ENCODE measurements at places on chromosomes 11 and 22.

DNA sequence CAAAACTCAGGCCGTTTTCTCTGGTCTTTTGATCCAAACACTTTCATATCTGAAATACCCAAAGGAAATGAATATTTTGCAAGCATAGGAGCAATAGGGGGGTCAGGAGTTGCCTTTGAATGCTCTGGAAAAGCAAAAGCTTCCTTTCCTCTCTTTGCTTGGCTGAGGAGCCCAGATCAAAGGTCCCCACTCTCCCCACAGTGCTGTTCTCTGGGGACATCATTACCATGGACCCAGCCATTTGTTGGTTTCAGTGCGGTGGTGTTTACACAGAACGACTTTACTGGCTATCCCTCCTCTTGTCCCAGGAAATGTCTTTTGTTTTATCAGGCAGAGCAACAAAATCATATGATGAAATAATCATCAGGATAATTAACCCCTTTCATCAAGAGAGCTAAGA lies 1089.1 kb downstream of the TBC1D22A start:
- no peak for ATAC-seq

DNA sequence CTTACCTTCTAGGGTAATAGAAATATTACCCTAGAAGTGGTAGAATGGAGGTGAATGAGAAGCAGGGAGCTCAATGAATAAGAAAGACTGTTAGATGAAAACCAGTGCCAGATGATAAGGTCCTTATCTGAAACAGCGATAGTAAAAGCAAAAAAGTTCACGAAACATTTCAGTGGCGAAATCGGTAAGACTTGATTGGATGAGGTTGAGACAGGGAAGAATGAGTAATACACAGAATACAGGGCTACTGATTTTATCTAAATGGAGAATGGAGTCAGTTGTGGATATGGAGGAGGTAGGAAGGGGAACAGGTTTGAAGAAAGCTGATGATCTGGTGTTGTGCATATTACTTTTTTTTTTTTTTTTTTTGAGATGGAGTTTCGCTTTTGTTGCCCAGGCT lies 96.5 kb downstream of the GALNT18 start:
- no peak for ATAC-seq

DNA sequence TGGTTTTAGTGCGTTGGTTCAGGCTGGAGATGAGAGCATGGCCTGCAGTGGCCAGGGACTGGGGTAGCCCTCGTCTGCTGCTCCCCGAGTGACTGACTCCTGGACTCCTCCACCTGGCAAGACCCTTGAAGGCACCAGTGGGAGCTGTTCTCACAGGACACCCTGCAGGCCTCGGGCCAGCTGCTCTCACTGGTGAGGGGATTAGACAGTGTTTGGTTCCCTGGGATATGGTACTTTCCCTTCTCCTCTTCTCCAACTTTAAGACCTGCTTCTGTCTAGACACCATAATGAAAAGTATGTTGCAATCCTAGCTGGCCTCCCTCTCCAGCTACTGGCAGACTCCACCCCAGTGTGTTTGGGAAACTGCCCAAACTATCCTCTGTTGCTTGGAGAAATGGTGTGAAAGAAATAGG lies 168.8 kb upstream of the CADM1 start:
- peak; percentile 84 for ATAC-seq

DNA sequence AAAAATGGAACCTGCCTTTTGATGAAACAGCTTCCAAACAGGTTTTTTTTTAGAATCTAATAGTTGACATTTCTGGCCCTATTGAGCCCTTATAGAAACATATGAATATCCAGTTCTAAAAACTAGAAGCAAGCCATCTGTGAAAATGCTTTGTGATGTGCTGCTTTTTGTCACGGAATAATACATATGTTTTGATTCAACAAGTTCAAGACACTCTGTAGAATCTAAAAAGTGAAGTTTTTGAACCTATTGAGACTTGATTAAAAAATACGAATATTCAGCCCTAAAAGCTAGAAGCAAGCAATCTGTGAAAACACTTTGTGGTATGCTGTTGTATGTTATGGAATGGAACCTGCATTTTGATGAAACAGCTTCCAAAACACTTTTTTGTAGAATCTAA lies 106.7 kb upstream of the VPREB1 start:
- no peak for ATAC-seq

GRCh38 chr11:95078526-95078925 lies 11.1 kb upstream of the ENDOD1 start:
- ATAC-seq, result no peak

GRCh38 chr11:31424652-31425051 lies 55.0 kb downstream of the DNAJC24 start:
- ATAC-seq, result no peak

GRCh38 chr11:71478528-71478840 lies 25.5 kb downstream of the NADSYN1 start:
- ATAC-seq, result no peak

DNA sequence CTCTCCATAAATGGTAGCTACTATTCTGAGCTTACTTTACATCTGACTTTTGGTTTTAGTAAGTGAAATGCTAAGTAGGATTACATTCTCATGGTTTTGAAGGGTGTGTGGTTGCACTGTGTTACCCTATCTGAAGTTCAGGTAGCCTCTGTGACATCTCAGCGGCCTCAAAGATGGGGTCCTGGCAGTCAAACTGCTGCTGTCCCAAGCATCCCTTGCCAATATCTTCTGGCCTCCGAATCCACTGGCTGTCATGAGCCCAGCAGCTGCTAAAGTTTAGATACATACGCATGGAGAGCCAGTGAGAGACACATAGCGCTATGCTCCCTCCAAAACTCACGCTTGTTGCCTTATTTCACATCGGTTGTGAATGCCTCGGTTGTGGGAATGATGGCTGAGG lies 34.9 kb downstream of the UBASH3B start:
- ATAC-seq, result no peak

- ATAC-seq, result no peak
Measured at GRCh38 chr11:65576232-65576866, 496 bp downstream of the EHBP1L1 start.

GRCh38 chr11:13487661-13488030 lies 8.2 kb downstream of the PTH start:
- no peak for ATAC-seq

DNA sequence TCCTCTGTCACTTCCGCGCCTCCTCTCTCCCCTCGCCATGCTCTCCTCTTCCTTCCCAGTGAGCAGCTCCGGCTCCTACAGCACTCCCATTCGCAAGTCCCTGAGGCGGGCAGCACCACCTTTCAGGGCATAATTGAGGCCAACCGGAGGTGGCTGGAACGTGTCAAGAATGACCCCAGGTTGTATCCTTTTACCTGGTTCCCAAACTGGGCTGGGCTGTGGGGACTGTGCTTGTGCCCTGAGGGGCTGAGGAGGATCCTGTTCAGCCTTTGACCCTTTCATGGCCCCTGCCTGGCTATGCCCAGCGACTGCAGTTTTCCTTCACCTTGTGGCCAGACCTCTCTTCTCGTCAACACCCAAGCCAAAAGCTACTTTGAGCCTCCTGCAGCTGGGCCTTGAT lies 84.1 kb downstream of the CEP164 start:
- no peak for ATAC-seq

DNA sequence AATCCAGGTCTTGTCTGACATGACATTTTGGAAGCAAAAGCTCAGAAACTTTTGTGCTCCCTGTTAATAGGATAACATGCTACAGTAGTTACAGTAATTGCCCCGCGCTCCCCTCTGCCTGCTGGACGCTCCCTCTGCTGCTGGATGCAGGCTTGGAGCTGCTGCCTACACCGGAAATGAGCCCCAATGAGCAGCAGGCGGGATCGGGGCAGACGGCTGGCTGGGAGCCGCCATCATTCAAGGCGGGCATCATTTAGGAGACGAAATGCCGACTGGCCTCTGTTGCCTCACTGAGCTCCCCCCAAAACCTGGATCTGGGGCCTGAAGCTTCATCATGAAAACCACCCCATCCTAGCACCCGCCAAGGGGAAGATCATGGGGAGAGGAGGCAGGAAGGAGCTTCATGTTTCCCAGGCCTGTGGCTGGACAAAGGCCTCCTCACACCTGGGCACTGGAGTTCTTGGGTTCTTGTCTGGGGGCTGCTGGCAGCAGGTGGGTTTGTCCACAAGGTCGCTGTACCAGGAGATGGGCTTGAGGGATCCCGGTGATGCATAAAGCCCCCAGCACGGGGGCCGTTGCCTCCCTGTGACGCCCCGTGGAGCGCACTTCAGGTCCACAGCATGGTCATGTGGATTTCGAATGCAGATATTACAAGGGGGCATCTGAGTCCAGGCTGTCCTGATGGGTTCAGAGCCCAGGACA lies 664.3 kb downstream of the BRD1 start:
- ATAC-seq, result no peak

DNA sequence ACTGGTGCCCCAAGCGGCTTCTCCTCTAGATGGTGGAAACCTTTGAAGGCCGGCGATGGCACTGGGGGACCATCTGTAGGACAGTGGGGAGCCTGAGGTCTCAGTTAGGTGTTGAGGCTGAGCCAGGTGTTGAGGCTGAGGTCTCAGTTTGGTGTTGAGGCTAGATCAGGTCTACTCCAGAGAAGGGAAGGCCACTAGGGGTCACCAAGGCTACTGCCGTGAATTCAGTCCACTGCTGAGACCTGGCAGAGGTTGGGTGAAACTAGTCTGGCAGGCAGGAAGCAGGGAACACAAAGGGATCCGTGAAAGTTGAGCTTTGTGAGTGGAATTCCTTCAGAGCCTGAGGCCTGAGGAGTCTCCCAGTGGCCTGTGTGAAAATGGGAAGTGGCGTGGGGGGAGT lies 123.8 kb upstream of the FGF3 start:
- ATAC-seq, result no peak

DNA sequence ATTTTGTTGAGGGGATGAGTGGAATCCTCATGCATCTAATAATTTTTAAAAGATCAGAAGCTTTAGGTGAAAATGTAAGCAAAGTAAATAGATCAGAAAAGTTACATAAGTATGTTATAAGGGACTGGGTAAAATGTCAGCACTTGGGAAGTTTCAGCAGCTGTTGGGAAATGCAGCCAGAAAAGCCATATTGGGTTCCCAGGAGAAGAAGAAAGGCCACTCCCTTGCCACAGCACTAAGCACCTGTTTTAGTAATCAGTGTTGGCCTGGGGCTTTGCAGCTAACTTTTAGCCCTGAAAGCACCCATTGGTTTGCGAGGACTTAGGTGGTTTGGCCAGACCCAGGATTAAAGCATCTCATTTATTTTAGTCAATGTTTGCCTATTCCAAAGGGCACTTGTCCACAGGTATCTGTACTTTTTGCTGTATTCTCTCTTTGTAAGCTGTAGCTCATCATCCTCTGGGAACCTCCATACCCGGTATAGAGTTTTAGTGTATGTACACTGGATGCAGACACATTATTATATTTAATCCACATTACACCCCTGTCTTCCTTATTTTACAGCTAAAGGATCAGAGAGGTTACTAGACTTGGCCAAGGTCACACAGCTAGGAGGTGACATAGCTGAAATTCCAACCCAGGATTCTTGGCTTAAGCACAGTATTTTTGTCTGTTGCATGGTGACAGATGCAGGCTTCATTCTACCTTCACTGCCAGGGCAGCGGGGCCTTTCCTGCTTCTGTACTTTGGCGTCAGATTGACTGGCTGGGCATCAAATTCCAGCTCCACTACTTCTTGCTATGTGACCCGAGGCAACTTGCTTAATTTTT lies 127.7 kb upstream of the SESN3 start:
- peak; percentile 31 for ATAC-seq

DNA sequence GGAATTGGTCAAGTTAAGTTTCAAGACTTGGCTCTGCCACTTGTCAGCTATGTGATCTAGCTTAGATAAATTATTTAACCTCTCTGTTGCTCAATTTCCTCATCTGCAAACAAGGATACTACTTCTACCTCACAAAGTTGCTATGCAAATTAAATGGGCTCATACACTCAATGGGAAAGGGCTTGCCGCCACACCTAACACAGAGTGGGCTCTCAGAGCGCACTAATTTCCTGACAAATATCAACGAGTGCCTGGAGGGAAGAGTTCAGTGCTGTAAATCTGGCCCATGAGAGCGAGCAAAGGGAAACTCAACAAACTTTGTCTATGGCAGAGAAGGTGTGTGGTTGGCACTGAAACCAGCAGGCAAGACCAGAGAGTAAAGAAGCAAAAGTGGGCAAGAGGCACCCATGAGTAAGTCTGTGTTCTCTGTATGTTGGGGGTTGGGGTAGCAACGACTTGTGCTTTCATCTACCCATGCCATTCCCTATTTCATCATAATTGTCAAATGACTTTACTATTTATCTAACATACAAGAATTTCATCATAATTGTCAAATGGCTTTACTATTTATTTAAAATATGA lies 60.7 kb upstream of the PHF21A start:
- no peak for ATAC-seq

DNA sequence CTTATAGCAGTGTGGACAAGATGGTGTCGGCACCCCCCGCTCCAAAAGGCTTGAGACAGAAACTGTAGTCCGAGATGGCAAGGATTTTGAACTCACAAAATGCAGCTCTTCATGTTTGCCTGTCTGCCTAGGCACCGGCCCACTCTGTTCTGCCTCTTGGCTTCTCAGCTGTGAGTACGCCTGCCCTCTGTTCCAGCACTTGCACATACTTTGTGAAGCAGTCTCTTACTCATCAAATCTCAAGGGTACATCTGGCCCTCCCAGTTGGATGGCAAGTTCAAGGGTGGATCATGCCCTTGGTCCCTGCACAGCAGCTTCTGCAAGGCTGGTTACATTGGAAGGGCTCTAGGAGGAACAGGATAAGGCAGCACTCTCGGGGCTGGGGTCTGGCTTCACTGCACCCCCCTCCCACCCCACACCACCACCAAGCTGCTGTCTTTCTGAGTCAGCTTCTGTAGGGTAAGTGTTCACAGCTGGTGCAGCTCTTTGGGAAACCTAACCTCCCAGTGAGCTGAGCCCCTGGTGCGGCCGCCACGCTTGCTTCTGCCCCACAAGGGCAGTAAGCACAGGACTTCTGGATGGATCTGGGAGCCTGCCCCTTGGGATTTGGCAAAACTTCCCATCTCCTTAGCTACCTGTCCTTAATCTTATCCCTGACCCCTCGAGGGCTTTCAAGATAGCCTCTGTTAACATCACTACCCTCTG lies 37.2 kb downstream of the FAM83F start:
- ATAC-seq, result peak; percentile 48

DNA sequence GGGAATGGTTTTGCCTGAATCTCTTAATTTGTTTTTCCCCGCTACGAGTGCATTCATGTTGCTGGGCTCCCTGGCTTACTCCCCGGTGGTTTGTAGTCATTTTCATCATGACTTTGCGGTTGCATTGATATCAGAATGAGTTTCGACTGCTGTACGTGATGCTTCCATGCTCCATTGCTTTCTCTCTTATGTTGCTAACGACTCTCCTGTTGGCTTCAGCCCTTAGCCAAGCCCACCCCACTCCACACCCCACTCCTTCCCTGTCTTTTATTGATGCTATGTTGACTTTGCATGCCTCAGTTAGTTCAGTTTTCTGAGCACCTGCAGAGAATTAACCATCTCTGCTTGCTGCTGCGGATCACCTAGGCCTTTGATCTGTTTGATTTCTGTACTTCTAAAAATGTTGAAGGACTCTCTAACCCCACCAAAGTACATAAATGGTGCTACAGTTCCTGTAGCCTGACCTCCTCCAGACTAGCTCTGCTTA lies 65.3 kb downstream of the ARFGAP2 start:
- no peak for ATAC-seq

- ATAC-seq, result peak; percentile 86
Measured at GRCh38 chr11:86696004-86696403, 23.6 kb upstream of the ME3 start.

GRCh38 chr11:74024261-74025029 lies 15.6 kb upstream of the UCP3 start:
- peak; percentile 87 for ATAC-seq

- ATAC-seq, result no peak
Measured at GRCh38 chr11:98564881-98565280, 455.9 kb upstream of the CNTN5 start.
